ENCODE measurements at places on chromosomes 1 and 21.

DNA sequence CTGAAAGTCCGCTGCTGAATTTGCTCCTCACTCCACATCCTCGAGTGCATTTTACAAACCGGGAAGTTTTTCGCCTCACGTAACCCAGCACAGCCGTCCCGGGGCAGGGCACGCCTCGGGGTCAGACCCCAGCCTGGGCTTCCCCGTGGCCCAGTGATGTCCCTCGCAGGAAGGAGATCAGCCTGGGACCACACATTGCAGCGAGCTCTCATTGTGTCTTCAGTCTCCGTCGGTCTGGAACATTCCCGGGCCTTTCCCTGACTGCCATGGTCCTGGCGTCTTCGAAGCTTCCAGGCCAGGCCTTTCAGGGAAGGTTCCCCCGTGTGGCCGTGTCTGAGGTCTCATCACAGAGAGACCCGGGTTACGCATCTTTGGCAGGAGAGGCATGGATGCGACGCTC lies 43.5 kb downstream of the MORN1 start:
- DNase-seq = no peak

- DNase-seq = no peak
Observed at GRCh38 chr21:45768011-45768739, 124.7 kb downstream of the PCBP3 start.

- no peak for DNase-seq
Observed at GRCh38 chr1:183404476-183404875, 13.7 kb downstream of the NMNAT2 start.

DNA sequence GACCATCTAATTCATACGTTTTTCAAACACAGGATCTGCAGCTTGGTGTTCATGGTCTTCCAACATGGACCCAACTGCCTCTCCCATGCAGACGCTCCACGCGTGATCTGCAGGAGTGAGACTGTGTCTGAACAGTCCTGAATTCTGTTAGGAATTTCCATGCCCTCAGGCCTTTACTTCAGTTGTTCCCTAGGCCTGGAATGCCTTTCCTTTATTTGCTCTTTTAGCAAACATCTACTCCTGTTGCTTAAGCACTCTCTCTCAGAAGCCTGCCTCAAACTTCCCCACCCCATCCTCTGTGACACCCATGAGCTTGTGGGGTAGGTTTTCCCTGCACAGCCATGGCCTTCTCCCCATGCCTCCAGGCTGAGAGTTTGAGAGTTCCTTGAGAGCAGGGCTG lies 73.7 kb downstream of the DMRTB1 start:
- DNase-seq = no peak

DNA sequence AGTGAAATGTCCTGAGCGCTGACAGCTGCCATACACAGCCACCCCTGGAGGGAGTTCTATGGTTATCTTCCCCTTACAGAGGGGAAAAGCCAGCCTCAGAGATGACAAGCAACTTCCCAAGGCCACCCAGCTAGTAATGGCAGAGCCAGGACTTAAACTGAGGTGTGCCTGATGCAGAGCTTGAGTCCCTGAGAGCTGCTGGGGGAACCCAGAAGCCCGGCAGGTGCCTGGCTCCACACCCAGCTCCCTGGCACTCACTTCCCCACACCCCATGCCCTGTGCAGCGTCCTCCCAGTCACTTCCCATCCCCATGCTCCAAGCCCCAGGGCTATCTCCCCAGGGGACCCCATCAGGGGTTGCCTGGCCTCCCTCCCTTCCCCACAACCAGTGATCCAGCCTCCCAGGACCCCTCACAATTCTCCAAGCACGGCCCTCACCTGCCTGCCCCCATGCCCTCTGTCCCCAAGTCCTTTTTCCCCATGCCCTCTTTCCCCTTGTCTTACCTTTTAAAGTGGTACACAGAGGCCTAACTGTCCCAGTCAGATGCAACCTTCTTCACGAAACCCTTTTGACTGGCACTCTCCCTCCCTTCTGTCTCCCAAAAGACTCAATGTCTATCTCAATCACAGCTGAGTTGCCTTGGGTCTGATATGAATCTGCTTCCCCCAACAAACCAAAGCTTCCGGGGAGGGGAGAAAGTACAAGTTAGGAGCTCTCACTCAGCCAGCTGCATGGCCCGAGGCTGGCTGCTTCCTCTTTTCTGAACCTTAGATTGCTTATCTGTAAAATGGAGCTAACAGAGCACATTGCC lies 39.8 kb upstream of the LRP8 start:
- no peak for DNase-seq
